ENCODE measurements at places on chromosomes 2 and 18.
A peak's percentile ranks its signal among the peaks of the same experiment; 100 is the strongest.

DNA sequence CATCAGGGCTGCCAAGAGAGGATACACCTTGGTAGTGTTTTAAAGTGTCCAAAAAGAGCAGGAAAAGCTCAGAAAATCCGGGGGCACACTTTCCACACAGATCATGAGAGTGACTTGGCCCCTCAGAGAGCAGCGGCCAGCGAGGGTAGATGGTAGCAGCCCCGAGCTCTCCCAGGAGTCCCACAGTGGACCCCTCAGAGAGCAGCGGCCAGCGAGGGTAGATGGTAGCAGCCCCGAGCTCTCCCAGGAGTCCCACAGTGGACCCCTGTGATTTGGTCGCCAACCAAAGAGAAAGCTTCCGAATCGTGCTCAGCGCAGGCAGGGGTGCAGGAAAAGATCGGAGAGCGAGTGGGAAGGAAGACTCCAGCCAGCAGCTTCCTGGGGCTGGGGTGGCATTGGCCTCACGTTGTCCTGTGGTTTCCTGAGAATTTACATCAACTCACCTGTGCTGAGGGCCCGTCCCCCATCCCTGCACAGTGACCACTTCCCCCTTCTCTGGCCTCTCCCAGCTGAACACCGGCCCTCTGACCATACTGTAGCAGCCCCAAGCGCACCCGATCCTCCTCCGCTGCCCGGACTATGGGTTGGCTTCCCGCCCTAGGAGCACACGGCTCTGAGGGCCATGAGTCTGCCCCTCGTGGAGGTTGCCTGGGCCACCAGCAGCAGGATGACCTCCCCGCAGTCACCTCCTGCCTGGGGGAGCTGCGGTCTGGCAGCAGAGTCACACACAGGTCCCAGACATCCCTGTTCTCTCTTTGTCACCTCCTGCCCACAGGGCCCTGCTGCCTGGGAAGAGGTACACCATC is 33.7 kb downstream of the MTERF4 start:
- DNase-seq: no peak

- DNase-seq: peak; percentile 85
Measured at GRCh38 chr18:48122376-48122775, 191.9 kb upstream of the SMAD2 start.

- DNase-seq: no peak
Measured at GRCh38 chr18:34817636-34818035, 107.5 kb downstream of the DTNA start.

DNA sequence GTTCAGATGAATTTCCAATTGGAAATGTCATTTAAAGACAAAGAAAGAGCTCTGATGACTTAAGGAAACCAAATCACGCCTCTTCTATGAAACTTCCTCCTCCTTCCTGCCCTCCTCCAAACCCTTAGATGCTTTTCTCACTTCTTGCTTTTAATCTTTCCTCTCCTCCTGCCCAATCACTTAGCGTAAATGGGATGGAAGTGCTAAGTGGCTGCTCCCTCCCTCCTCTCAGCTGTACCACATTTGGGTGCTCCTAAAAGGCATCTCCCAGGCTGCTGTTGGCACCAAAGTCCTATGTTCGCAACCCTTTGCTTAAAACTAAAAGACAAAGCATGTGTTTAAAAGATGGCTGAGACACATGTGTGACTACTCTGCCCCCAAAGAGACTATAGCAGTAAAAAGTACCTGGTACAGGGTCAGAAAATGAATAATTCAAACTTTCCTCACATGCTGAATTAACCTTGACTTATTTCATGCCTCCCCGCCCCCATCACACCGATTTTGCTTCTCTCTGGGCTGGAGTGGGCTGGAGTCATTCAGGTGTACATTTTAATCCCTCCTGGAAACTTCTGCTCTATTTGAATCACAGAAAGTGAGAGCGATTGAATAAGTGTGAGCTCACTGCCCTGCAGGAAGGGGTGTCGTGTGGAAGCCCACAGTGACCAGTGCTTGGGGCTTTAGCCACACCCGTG is 59.2 kb upstream of the KLF7 start:
- no peak for DNase-seq

DNA sequence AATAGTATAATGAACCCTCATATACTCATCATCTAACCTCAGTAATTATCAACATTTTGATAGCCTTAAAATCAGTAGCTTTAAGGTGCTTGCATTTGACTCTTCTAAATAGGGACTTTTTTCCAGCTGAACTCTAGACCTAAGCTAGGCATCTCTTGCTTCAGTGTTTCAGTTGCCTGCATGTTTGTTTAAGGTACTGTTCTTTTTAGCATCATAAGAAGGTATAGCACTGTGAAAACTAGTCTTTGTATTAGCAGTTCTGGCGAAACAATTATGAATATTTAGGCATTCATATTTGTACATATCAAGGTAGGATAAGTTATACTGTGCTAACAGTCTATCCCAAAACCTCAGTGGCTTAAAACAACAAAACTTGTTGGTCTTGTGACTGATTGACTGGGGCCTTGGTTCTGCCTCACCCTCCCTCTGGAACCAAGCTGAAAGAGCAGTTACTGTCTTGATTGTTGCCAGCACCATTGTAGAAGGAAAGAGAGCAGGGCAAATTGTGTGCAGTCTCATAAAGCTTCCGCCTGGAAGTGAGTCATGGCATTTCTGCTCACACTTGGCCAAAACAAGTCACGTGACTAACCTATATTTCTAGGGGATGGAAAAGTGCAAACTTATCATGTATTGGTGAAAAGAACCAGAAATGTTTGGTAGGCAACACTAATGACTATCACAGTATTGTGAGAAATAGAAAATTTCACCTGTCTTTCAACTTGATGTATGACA is 24.3 kb downstream of the GALNT1 start:
- no peak for DNase-seq

- no peak for DNase-seq
Measured at GRCh38 chr2:118442996-118443553, 354.8 kb downstream of the INSIG2 start.

- DNase-seq: no peak
Measured at GRCh38 chr18:9918016-9918680, 4.3 kb downstream of the VAPA start.

DNA sequence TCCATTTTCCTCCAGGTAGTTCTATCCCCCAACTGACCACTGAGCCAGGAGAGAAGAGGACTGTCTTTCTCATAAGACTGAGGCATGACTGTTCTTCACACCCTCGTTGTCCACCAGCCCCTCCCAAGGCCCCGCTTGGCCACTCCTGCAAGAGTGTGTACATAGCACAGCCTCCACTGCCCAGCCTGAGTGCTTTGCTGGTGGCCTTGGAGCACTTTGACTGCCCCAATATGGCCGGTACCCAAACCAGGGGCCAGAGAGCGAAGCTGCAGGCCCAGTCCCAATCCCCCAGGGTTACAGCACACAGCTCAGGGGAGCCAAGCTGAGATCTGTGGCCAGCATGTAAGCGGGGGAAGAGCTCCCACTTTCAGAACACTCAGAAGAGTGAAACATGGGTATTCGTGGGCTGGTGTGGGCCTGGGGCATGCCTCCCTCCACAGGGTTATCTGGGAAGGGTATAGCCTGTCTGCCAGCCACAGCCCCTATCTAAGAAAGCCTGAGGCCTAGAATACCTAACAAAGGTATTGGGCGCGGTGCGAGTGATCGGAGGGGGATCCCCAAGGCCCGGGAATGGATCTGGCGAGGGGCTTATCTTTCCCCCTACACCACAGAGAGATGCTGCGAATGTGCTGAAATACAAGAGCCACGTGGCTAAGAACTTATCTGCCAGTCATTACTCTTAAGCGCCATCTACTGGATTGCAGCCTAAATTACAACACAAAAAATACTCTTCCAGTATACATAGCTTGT is 163.8 kb downstream of the WDPCP start:
- no peak for DNase-seq

GRCh38 chr2:57190007-57190406 is 856.6 kb upstream of the VRK2 start:
- DNase-seq: no peak

DNA sequence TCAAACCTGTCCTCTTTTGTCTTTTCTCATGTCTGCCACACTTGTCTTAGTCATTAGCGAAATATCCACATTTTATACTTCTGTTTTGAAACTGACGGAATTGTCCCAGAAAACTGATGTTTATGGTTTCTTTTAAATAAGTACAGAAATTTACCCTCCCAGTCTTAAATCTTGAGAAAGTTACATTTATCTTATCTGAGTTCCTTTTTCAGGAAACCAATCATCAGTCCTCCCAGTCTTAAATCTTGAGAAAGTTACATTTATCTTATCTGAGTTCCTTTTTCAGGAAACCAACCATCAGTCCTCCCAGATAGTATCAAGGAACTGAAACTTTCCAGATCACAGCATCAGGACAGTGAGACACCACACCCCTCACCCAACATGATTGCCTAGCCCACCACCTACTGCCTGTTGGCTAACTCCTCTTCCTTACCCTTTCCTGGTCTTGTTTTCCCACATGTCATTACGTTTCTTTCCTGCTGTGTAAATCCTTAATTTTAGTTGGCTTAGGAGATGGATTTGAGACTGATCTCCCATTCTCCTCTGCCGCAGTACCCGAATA is 247.7 kb downstream of the PTPRM start:
- no peak for DNase-seq

GRCh38 chr2:181304011-181304844 is 153.0 kb upstream of the ITGA4 start:
- DNase-seq: no peak

- no peak for DNase-seq
Measured at GRCh38 chr2:7673101-7673500, 755.9 kb downstream of the RNF144A start.

- DNase-seq: no peak
Measured at GRCh38 chr2:36060133-36060532, 295.4 kb upstream of the CRIM1 start.

DNA sequence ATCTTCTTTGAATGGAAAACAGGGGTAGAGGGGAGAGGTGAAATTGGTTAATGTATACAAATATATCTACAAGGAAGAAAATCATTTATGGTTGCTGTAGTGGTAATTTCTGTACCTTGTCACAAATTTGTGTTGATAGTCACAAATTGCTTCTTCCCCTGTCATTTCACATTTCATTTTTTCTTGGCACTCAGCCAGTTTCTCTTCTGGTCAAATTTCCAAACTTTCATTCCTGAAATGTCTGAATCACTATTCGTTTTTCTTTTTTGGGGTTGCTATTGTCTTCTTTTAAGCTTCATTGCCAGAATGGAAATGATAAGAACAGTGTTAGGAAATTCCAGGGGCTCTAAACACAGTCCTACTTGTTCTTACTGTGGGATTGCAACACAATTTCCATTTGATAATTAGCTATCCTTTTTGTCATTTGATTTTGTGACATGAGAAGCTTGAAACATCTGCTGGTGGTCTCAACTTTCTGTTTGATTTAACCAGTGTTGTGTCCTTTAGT is 136.0 kb upstream of the GCFC2 start:
- DNase-seq: no peak

GRCh38 chr18:23365602-23366001 is 87.5 kb upstream of the RIOK3 start:
- no peak for DNase-seq

DNA sequence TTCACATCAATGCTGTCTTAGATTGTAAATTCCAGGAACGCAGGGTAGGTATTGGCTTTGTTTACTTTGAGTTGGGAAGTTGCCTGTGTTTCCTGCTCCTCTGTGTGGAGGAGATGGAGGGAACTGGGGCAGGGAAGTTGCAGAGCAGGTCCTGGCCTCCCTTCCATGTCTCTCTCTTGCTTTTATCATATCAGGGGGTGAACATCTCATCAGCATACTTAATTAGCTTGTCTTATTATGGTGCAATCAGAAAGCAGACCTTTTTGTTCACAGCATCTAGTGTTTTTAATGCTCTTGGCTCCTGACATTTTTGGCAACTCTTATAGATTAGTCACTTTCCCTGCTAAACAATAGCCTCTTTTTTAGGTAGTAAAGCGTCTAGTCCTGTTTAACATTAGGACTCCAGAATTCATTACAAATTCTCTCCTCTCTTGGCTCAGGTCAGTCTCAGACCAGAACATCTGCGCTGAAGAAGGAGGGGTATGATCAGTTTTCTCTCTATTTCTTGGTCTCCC is 11.5 kb upstream of the DIPK1C start:
- no peak for DNase-seq

GRCh38 chr2:28343971-28344715 is 48.5 kb upstream of the FOSL2 start:
- DNase-seq: no peak

- no peak for DNase-seq
Measured at GRCh38 chr18:48376406-48376805, 32.8 kb downstream of the ZBTB7C start.

GRCh38 chr2:181140414-181140813 is 160.0 kb downstream of the UBE2E3 start:
- DNase-seq: no peak

DNA sequence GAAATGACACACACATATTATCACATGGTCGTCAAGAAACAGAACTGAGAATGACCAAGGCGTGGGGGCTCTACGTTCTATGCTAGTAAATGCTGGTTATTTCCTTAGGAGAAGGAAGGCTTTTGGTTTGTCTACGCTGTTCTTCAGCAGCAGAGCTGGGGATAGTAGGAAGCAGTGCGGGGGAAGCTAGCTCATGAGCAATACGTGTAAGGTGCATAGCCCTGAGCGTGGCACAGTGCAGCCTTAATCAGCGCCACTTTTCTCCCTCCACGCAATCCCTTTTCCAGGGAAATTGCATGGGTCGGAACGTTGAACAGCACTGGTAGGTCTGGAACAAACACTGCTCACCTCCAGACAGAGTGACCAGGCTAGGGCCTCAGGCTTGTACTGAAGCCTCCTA is 199.6 kb upstream of the FBXO11 start:
- no peak for DNase-seq

DNA sequence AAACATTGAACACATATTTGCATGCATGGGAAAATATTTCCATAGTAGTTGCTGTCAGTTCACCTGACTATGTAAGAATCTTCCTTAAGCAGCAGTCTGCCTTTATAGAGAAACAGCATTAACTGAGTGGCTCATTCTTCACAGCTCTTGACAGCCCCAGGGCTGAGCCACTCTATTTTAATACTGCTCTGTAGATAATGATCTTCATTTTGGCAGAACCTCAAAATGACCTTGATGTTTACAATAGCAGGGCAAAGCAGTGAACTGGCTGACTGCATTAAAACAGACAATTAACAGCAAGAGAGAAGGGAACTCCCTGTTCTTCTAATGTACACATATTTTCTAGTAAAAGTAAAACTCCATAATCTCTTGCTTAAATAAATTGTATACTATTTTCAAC is 580.6 kb upstream of the SOX11 start:
- no peak for DNase-seq

GRCh38 chr18:52748343-52748742 is 408.3 kb downstream of the DCC start:
- no peak for DNase-seq

DNA sequence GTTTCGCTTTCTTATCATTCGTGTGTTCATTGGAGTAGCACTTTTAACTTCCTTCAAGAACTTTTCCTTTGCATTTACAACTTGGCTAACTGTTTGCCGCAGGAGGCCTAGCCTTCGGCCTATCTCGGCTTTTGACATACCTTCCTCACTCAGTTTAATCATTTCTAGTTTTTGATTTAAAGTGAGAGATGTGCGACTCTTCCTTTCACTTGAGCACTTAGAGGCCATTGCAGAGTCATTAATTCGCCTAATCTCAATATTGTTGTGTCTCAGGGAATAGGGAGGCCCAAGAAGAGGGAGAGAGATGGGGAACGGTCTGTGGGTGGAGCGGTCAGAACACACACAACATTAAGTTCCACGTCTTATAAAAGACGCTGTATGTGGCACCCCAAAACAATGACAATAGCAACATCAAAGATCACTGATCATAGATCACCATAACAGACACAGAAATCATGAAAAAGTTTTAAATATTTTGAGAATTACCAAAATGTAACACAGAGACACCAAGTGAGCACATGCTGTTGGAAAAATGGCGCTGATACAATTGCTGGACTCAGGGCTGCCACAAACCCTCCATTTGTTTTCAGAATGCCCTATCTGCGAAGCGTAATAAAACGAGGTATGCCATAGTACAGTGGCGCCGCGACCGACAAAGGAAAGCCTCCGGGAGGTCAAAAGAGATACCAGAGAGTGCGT is 553 bp downstream of the TIGD1 start:
- DNase-seq: no peak

All from D721Med (cell line).